Left renal cortex interstitium (tissue), 4 donors: ENCODE measurements at places on chromosomes 4 and X.

DNA sequence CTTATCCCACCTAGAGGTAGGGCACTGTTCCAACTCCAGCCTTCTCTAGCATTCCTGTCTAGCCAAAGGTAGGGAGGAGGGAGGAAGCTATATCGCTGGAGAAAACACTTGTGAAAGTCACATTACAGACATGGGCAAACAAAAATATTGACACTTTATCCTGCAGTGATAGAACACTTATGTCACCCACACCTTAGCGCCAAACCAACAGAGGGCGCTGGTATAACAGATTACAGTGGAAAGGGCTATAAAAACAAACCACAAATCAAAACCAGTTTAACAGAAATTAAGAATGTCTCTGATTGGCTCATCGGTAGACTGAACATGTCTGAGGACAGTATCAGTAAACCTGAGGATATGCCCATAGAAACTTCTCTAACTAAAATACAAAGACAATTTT is 451.3 kb downstream of the TLL1 start:
- DNase-seq = no peak

GRCh38 chrX:137178392-137178791 is 144.6 kb upstream of the GPR101 start:
- DNase-seq = no peak

- no peak for DNase-seq
These were observed 169.0 kb upstream of the BCOR start for GRCh38 chrX:40266490-40267333.

- no peak for DNase-seq
These were observed 652.8 kb upstream of the NR3C2 start for GRCh38 chr4:149095001-149095400.

GRCh38 chr4:169745291-169745690 is 12.5 kb downstream of the HPF1 start:
- DNase-seq = no peak

DNA sequence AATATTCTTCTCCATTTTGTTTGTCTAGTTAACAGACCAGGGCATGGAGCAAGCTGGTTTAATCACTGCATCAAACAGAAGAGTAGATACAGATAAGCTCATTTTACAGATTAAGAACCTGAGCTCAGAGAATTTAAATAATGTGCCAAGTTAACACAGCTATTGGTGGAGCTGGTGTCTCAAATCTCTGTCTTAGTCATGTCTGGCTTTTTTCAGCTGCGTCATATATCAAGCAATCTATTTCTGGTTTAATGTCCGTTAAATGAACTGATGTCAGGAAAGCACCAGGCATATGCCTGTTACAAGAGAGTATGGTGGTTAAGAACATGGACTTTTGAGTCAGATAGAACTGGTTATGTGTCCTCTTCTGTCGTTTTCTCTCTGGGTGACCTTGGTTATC is 79.8 kb upstream of the ADGRA3 start:
- DNase-seq = no peak

GRCh38 chrX:49273181-49273727 is 3.7 kb downstream of the PPP1R3F start:
- DNase-seq = no peak
